ENCODE measurements at places on chromosomes 5 and 9.

DNA sequence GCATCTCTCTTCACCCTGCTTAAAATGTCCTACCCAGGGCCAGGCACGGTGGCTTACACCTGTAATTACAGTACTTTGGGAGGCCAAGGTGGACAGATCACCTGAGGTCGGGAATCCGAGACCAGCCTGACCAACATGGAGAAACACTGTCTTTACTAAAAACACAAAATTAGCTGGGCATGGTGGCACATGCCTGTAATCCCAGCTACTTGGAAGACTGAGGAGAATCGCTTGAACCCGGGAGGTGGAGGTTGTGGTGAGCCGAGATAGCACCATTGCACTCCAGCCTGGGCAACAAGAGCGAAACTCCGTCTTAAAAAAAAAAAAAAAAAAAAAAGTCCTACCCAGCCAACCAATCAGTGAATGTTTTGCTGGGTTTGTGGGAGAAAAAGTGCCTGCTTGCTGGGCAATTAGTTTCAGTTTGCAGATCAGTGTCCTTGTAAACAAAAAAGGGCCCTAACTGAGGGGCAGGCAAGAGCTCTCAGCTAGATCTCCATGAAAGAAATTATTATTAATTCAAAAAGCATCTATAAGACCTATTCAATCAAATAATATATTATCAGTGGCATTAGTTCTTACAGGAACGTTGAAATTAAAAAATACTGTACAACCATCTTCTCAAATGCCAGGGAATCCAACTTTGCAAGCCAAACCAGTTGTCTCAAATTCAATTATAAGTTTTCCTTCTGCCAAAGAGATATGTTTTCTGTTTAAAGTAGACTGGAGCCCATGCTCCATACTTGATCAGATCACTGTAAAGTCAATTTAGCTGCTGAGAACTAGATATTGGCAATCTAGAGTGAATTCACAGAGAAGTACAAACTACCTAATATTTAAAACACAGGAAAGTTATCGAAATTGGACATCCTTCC is 3.9 kb downstream of the MEGF9 start:
- peak; percentile 38 for DNase-seq

DNA sequence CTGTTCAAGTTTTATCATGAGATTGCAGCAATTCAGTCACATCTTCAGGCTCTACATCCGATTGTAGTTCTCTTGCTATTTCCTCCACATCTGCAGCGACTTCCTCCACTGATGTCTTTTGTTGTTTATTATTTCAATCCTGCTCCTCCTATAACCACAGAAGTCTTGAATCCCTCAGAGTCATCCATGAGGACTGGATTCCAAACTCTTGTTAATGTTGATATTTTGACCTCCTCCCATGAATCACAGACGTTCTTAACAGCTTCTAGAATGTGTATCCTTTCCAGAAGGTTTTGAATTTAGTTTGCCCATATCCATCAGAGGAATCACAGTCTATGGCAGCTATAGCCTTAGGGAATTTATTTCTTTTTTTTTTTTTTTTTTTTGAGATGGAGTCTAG is 3.6 kb downstream of the FBXO38 start:
- DNase-seq, result no peak

DNA sequence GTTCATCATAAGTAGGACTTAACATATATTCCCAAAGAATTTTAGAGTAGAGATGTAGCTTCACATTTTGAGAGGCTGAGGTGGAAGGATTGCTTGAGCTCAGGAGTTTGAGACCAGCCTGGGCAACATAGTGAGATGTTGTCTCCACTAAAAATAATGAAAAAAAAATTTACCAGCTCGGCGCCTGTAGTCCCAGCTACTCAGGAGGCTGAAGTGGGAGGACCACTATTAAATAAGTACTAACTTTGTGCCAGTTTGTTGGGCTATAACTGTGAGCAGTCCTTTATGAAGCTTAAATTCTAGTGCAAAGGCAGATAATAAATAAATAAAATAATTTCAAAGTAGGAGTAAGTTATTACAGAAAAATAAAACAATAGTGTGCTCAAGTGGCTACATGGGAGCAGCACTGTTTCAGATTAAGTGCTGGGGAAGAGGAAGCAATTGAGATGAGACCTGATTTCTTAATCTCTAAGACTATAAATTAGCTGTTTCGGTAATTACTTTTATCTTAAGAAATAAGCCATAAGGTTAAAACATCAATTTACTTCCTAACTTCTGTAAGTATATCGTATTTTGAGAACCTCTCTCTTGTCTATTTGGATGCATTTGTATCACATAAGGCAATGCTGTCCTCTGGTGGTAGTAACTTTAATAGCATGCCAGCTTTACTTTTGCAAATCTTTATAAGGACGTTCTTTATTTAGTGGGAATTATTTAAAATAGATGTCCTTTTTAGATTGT is 98.9 kb downstream of the CSNK1G3 start:
- no peak for DNase-seq

- DNase-seq, result peak; percentile 48
Measured at GRCh38 chr5:6583049-6583880, 49.6 kb downstream of the NSUN2 start.

DNA sequence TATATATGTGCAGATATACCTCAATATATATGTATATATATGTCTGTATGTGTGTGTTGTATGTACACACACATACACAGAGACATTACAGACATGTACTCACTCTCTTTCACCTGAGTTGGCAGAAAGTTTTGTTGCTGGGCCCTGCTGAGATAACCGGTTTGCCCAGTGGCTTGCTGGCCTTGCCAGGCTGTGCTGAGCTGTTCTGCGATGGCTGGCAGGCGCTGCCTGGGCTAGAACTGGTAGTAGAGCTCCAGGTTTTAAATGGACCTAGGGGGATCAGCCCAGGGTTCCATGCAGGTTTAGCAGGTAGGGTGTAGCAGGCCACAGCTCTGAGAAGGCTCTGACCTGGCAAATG is 394.3 kb downstream of the GADD45G start:
- no peak for DNase-seq

- DNase-seq, result no peak
Measured at GRCh38 chr5:98468188-98468869, 305.1 kb upstream of the RGMB start.

- no peak for DNase-seq
Measured at GRCh38 chr5:159332800-159333544, 2.7 kb upstream of the IL12B start.

DNA sequence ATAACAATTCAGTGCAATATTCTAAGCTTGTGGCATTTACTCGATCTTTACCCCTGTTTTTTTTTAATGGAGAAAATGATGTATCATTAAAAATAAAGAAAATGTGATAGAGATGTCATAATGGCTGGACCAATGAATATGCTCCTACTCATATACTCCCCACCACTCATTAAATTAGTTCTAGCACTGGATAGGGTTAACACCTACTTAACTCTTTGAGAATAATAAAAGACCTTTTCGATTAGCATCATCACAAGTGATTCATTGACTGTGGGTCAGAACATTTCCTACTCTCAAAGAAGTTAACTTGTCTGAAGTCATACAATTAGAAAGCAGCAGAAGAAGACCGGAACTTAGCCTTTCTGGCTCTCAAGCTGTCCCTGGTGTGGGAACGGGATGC is 31.6 kb upstream of the RANBP6 start:
- DNase-seq, result no peak

DNA sequence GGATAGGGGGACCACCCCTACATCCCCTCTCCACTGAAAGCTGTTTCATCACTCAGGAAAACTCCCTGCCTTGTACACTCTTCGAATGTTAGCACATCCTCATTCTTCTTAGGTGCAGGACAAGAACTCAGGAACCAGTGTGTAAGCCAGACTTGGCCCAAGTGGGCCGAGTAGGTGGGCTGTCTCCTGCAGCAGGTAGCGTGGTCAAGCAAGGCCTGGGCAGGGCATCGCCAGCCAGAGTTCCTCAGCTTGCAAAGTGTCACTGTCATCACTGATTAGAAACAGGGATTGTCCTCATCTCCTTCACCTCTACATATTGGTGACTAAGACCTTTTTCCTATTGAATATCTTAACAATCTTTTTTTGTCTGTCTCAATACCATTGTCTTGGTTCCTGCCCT is 22.3 kb downstream of the SMIM15 start:
- no peak for DNase-seq

- no peak for DNase-seq
Measured at GRCh38 chr5:181198905-181199519, 6.0 kb downstream of the TRIM7 start.

DNA sequence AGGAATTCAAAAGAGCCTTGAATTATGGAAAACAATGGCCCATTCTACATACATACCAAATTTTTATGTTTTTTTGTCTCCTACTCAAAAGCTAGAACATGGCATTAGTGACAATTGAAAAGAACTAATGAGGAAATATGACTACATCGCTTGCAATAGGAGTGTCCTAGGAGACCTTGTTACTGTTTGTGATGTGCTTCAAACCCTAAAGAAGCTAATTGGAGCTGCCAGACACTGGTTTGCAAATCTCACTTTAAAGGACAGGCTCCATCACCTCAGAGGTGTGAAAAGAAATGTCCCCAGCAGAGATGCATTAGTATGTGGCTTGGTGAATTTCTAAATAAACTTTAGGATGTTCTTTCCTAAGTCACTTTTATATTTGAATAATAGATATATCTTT is 354.2 kb upstream of the EFNA5 start:
- no peak for DNase-seq

GRCh38 chr5:150224483-150225027 is 34.7 kb downstream of the SLC6A7 start:
- DNase-seq, result no peak

- peak; percentile 39 for DNase-seq
Measured at GRCh38 chr5:138611678-138612218, 36.5 kb upstream of the HSPA9 start.

GRCh38 chr9:72818385-72818784 is 134.5 kb downstream of the ALDH1A1 start:
- no peak for DNase-seq

DNA sequence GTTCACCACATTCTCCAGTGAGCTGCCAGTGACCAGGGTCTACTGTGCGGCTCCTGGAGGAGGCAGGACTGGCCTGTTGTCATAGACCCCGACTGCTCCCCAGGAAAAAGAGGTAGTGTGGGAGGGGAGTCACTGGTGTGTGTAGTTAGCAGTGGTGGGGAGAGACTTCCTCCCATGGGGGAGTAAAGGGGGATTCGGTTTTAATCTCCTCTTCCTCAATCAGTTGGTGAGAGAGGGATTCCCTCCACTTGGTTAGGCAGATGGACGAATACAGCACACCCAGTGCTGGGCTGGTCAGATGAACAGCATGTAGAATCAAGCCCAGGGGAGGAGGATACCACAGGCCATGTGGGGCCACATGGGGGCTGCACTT is 207.6 kb upstream of the S1PR3 start:
- no peak for DNase-seq

DNA sequence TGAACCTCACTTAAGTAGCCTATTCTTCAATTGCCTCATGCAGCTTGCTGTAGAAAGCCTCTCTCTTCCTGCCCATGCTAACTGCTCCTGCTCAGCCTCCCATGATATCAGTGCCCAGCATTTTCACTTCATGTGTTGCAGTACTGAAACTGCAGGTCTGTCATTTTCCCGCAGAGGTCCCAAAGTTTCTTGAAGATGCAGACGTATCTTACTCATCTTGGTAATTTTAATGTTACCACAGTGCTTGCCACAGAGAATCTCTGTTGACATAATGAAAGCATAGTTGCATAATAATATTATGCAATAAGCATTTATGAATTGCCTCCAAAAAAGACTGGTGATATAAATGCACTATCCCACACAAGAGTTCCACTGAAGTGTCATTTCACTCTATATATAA is 561.1 kb upstream of the DAP start:
- no peak for DNase-seq

DNA sequence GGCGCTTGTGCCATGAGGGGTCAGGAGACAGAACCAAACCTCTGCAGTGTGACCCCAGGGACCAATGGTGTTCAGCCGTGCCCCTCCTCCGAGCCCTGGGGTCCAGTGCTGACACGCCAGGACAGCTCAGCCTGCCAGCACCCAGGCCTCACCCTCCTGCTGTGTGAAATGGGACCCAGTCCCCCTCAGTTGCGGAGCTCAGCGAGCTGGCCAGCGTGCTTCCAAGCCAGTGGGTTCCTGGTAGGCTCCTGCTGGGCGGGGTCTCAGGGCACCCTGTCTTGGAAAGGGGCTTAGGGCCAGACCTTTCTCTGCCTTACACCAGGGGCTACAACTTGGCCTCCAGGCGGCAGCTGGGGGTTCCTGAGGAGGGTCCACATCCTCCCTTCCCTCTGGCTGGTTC is 4.4 kb downstream of the RNF44 start:
- no peak for DNase-seq

- no peak for DNase-seq
Measured at GRCh38 chr9:109409773-109410397, 88.2 kb downstream of the PTPN3 start.

DNA sequence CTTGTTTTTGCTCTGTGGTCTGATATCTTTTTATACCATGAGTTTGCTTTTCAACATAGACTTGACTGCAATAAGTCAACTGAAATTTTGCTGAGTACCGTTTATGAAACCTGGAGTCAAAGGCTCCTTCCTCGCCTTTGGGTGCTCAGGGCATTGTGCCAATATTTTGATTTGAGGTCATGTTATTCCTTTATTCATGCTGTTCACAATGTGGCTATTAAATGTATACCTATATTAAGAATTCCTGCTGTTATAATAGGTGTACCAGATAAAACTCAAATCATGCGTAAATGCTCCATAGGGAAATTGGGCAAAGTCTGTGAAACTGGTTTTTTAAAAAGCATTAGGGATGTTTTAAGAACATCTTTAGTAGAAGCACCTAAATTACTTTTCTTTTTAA is 334.0 kb upstream of the NUDT12 start:
- peak; percentile 35 for DNase-seq

GRCh38 chr5:140143521-140144258 is 18.0 kb downstream of the IGIP start:
- DNase-seq, result no peak

GRCh38 chr5:91645347-91645746 is 262.2 kb upstream of the ARRDC3 start:
- DNase-seq, result no peak

DNA sequence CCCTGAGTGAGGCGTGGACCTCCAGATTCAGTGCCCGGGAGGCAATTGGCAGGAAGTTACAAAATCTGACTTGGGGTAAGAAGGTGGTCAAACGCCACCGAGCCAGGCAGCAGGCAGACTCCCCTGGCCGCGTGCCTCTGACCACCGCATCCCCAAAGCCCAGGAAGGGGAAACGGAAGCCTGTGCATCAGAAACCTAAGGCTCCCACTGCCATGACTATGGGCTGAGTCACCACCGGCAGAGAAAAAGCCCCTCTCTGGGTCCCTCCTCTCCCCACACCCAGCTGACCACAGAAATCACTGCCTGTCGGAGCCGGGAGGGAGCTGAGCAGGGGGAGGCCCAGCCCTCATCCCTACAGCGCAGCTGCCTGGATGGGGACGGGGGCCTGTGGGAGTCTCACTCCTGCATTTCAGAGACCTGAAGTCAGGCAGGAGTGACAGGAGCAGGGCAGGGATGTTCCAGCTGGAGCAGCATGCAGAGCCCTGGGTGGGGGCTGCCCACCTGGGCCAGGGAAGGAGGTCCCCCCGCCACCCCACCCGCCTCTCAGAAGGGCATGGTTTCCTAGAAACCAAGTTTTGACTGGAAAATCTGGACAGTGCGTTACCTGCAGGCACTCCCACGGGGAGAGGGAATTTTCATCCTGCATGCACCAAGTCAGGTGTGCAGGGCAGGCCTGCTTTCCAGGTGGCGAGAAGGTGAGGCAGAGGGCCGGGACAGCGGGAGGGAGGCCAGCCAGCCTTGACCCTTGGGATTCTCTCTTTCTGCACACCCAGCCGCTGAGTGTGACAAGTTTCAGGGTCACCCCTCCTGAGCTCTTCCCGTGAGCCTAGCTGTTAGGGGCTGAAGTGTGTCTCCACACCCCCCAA is 68.2 kb downstream of the LRSAM1 start:
- DNase-seq, result no peak

- no peak for DNase-seq
Measured at GRCh38 chr9:21680590-21680989, 121.8 kb upstream of the MTAP start.
